ENCODE measurements at places on chromosomes 2 and 18. TPM values are rescaled to one million over a fixed set of nuclear protein-coding genes. Genes with fewer than 3 reads are reported as not detected.

DNA sequence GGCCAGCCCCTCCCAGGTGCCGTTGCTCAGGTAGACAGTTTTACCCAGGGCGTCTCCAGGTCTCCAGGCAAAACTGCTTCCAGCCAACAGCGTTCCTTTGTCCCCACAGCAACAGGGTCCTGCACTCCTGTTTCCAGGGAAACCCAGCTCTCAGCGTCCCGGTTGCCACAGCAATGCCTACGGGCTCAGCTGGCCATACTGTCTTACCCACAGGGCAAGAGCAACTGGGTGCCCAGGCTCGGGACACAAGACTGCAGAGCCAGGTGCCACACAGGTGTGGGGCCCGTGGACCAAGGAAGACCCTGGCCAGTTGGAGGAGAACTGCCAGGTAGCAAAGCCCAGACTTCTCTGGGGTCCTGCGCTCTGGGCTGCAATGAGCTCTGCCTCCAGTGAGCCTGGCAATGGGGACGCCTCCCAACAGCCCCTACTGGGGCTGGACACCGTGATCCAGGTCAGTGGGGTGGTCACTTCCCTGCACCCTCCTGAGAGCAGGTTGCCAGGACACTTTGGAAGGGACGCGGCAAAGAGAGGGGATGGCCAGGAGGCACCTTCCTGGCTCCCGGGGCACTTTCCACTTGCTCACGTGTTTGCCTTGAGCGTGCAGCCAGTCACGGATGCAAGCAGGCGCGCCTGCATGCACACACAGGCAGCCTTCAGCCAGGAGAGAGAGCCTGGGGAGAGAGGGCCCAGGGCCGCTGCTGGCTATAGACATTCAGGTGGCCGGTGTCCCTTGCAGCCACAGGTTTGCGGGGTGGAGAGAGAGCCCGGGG lies at the start of gene CROCC2:
TSS of gene CROCC2 (plus strand) at position 196 of the 770 bp plus-strand sequence. CDS start at position 374, 178 bp downstream.
- no peak for DNase-seq

- DNase-seq: no peak
Observed at GRCh38 chr2:3433776-3434400, 54.4 kb downstream of the TRAPPC12 start.

DNA sequence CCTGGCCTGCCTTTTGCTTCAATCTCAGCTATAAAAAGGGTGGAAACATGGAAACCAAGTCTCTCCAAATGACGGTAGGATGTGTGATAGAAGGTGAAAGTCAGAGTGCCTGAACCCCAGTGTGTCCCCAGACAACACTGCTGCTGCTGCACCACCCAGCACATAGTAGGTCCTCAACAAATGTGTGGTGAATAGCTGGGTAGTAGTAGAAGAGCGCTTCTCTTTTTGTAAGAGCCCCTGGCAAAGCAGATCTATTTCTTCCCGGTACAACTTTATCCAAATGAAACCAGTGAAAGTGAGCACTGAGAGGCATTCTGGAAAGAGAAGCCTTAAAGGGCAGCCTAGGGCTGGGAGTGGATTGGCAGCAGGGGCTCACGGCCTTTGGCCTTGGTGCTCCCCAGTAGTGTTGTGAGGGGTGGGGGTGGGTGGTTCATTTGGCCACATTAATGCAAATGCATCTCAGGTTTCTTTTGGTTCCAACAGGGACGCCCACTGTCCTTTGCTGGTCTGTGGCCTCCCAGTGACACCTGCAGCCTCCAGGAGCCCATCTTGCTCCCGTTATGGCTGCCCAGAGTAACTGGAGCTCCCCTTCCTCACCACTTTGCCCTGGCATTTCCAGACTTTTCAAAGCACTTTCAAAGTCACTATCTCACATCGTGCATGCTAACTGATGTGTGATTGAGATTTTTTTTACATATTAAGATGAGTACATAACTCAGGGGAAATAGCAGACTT lies 304.3 kb upstream of the EPAS1 start:
- no peak for DNase-seq

GRCh38 chr2:9235147-9236044 lies 28.8 kb downstream of the ASAP2 start:
- DNase-seq: peak; percentile 53

WDR12 gene
- 105 TPM for total RNA-seq

All from Calu3 (cell line).